Upper lobe of left lung (tissue), 6 donors: ENCODE measurements at places on chromosomes 16 and 17. TPM values are rescaled to one million over a fixed set of nuclear protein-coding genes. Genes with fewer than 3 reads are reported as not detected.

Gene SLC13A2
- total RNA-seq, result 0.14 TPM

Gene SAMD14
- 11.5 TPM for total RNA-seq

Gene VPS25
- total RNA-seq, result 19.0 TPM

Gene ASPA
- total RNA-seq, result 0.76 TPM

Gene GSG1L
- total RNA-seq, result 2.2 TPM

Gene TNFSF13
- 166 TPM for total RNA-seq

Gene CYB5B
- total RNA-seq, result 53.2 TPM
